ENCODE measurements at places on chromosomes 2 and 18.
A peak's percentile ranks its signal among the peaks of the same experiment; 100 is the strongest.

- H3K4me3 ChIP-seq, result no peak overlapping the region
- H3K4me1 ChIP-seq, result no peaks in the 10 kb centered on the region
- H3K27me3 ChIP-seq, result no peaks in the 10 kb centered on the region
- H3K27ac ChIP-seq, result no peak overlapping the region
These were observed 471.4 kb downstream of the DCDC2C start for GRCh38 chr2:4174796-4175195.

GRCh38 chr2:237660381-237660900, 33.1 kb downstream of the LRRFIP1 start:
- no peak for DNase-seq
- H3K27ac ChIP-seq, result peak overlapping the region; percentile 64
- no peaks in the 10 kb centered on the region for H3K27me3 ChIP-seq

GRCh38 chr18:37544217-37544616, 21.4 kb downstream of the CELF4 start:
- no peaks in the 10 kb centered on the region for H3K36me3 ChIP-seq
- H3K27me3 ChIP-seq, result no peaks in the 10 kb centered on the region
- H3K4me3 ChIP-seq, result no peak overlapping the region
- no peak for DNase-seq
- H3K27ac ChIP-seq, result no peak overlapping the region
- H3K4me1 ChIP-seq, result no peaks in the 10 kb centered on the region

DNA sequence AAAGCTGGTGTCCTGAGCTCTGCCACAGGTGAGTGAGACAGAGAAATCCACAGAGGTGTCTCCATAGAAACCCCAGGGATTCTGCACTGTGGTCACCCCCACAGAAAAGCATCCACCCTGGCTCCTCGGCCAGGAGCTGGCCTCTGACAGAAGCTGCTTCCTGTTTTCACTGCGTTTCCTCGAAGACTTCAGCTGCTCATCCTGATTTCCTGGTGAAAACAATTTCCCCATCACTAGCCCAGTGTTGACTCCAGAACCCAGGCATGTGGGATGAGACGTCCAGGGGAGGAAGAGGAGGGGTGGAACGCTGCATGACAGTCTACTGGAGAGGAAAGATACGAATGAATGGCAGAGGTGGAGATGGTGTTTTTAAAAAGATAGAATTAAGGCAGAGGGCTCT, 60.3 kb upstream of the GPR45 start:
- no peaks in the 10 kb centered on the region for H3K36me3 ChIP-seq
- no peak overlapping the region for H3K4me3 ChIP-seq
- no peak for DNase-seq

GRCh38 chr2:28583899-28584553, 88.2 kb downstream of the PLB1 start:
- H3K4me3 ChIP-seq, result no peak overlapping the region
- peaks cover 21% of the 10 kb centered on the region for H3K4me1 ChIP-seq
- H3K36me3 ChIP-seq, result no peaks in the 10 kb centered on the region
- H3K27me3 ChIP-seq, result no peaks in the 10 kb centered on the region
- peak overlapping the region; percentile 74 for H3K27ac ChIP-seq
- DNase-seq, result no peak

Data from esophagus squamous epithelium (tissue), 5 donors.